ENCODE measurements at places on chromosomes 12 and 14.

GRCh38 chr12:6206327-6206726 is 6.1 kb downstream of the CD9 start:
- no peak for DNase-seq

DNA sequence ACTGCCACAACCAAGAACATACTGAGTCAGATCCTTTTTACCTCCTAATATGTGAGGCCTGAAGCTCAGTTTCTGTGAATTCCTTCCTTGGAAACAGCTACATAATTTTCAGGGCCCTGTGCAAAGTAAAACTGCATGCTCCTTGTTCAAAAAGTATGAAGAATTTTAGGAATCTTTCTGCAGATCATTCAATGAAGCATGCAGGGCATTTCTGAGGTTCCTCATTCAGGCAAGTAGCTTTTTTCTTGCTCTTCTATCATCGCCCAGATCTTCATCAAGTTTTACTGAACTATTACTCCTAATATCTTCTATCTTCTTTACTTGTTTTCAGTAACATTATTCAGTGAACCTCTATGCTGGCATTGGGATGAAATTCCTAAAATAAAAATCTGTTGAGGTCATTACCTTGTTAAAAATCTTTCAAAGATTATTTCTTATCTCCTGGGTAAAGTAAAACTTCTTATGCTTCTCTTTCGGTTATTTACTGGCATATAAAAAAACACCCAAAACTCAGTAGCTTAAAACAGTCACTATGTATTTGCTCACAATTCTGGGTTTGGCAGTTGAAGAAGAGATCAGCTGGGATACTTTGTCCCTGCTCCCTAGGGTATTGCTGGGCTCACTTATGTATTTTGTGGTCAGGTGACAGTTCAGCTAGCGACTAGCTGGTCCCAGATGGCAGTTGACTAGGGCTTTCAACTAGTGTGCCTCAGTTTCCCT is 42.6 kb upstream of the KRR1 start:
- no peak for DNase-seq

GRCh38 chr14:85010186-85010585 is 519.8 kb upstream of the FLRT2 start:
- no peak for DNase-seq

- no peak for DNase-seq
These were observed 35.7 kb downstream of the MVK start for GRCh38 chr12:109609342-109609741.

DNA sequence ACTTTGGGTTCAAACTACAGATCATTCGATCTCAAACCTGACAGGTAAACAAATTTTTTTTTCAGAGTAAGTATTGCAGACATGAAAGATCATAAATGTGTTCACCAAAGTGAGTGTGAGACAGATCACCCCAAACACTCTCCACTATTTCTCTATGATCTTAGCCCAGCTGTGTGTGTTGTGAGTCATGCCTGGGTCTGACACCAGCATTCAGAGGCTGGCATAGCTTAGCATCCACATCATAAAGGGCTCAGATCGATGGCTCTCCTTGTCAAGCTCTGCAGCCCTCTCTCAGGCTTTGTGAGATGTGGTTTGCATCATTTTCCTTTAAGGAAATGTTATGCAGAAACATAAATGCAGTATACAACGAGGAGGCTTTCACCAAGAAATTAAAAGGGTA is 164.9 kb downstream of the ETV6 start:
- no peak for DNase-seq
